ENCODE measurements at places on chromosomes 4 and X.

DNA sequence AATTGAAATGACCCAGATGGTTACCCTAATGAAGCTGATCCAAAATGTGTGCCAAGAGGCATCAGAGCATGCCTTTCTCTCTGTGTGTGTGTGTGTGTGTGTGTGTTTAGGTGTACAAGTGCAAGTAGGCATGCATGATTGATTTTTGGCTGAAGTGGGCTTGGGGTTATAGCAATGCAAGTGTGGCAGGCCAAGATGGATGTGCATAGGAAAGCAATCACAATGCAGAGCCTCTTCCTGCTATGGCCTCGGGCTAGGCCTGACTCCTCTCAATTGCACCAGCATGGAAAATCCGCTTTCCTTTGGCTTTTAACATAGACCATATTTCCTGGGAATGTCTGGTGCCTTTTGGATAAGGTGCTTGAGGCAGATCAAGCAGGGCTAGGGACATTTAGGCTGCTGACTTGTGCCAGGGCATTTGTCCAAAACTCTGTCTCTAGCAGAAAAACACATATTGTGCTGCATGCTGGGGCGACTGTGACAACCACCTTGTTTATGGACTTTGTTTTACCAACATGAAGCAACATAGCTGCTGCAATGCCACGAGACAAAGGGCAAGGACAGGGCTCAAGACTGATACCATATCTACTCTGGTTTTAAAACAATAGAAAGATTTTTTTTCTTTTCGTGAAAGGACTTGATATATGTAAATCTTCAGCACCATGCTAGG lies 395.7 kb downstream of the RAPGEF2 start:
- peak; percentile 62 for DNase-seq

- no peak for DNase-seq
Observed at GRCh38 chr4:2689114-2689513, 67.0 kb downstream of the TNIP2 start.

- no peak for DNase-seq
Observed at GRCh38 chrX:130778773-130779172, 124.2 kb downstream of the ENOX2 start.

DNA sequence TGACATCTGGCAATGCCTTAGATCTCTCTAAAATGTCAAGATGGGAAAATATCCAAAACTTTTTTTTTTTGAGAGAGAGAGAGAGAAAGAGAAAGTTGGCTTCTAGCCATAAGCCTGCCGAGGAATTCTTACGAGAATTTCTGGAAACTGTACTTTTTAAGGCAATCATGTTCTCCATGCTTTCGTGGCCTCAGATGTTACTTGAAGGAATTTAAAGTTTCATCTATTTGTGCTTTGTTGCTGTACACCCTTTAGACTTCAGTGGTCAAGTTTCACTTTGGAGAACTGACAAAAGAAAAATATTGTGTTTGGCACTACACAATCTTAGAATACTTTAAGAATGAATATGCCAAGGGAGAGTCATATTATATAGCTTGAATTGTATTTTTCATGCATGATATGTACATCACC lies 53.9 kb downstream of the FAT4 start:
- no peak for DNase-seq

DNA sequence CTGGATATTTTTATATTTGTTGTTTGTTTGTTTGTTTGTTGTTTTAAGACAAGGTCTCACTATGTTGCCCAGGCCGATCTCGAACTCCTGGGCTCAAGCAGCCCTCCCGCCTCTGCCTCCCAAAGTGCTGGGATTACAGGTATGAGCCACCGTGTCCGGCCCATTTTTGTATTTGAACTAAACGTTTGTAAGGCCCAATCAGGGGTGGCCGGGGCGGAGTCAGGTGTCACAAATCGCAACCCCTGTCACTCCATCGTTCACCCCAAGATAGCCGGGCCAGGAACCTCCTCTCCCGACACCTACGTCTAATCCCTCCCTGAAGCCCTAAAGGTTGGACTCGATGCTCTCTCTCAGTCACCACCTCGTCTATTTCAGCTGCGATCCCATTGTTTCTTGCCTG lies 722 bp upstream of the EFHC2 start:
- no peak for DNase-seq

DNA sequence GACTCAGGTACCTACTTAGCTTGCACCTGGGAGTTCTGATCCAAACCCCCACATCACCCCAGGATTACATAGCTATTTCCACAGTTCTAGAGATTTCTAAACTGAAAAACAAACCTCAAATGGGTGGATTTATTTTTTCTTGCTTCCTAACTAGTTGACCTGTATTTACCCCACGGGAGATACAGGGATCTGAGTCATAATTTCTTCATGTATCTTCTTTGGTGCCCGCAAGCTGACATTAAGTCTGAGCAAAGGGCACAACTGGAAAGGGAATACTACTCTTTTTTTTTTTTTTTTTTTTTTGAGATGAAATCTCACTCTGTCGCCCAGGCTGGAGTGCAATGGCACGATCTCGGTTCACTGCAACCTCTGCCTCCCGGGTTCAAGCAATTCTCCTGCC lies 10.0 kb upstream of the ELOVL6 start:
- DNase-seq = no peak

- peak; percentile 20 for DNase-seq
Observed at GRCh38 chr4:176238157-176238610, 30.8 kb downstream of the ASB5 start.

DNA sequence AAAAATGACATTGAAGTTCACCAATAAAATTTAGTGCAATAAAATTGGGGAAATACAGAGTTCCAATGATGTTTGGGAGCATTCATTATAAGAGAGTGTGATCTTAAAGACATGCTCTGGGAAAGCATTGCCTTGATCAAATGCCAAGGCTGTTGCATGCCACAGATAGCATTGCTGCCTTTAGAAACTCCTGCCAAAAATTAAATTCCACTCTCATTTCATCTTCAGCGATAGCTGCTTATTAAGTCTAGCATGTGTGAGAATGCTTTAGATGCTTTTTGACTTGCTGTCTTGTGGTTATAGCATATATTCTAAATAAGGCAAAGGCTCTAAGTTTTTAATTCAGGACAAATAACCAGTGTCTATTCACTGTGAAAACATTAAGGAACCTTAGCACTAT lies 49.3 kb downstream of the NPNT start:
- no peak for DNase-seq

GRCh38 chrX:9117851-9118250 lies 83.9 kb upstream of the FAM9B start:
- DNase-seq = no peak

GRCh38 chrX:15464704-15465103 lies 28.4 kb downstream of the PIR start:
- DNase-seq = no peak

- DNase-seq = no peak
Observed at GRCh38 chrX:85573801-85574200, 194.3 kb upstream of the POF1B start.

DNA sequence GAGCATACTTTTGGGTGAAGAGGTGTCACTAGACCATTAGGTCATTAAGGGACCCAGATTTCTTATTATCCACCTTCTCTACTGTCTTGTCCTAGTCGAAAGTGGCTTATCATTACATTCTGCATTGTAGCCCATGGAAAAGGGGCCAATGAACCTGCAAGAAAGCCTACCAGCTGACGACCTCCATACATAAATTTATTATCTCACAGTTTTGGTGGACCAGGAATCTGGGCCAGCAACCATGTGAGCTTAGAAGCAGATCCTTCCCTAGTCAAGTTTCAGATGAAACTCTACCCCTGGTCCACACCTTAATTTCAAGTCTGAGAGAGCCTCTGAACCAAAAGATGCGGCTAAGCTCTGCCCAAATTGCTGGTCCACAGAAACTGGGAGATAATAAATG lies 37.6 kb downstream of the RPS6KA3 start:
- DNase-seq = no peak

DNA sequence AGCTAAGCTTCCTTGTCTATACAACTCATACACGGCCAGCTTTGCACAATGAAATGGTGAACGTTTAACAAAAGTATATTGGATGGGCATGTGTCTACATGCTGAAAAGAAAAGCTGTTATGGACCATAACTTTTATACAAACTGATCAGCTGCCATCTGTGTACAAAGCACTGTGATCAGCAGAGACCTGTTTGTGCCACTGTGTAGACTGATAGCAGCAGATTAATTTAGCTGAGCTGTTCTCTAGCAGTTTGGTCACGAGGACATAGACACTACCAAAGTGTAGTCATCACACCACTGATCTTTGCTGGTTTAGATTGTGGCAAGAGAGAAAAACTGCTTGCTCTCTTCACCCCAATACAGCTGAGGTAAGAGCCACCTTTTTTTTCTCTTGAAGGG lies 124.5 kb downstream of the RAPGEF2 start:
- DNase-seq = no peak

DNA sequence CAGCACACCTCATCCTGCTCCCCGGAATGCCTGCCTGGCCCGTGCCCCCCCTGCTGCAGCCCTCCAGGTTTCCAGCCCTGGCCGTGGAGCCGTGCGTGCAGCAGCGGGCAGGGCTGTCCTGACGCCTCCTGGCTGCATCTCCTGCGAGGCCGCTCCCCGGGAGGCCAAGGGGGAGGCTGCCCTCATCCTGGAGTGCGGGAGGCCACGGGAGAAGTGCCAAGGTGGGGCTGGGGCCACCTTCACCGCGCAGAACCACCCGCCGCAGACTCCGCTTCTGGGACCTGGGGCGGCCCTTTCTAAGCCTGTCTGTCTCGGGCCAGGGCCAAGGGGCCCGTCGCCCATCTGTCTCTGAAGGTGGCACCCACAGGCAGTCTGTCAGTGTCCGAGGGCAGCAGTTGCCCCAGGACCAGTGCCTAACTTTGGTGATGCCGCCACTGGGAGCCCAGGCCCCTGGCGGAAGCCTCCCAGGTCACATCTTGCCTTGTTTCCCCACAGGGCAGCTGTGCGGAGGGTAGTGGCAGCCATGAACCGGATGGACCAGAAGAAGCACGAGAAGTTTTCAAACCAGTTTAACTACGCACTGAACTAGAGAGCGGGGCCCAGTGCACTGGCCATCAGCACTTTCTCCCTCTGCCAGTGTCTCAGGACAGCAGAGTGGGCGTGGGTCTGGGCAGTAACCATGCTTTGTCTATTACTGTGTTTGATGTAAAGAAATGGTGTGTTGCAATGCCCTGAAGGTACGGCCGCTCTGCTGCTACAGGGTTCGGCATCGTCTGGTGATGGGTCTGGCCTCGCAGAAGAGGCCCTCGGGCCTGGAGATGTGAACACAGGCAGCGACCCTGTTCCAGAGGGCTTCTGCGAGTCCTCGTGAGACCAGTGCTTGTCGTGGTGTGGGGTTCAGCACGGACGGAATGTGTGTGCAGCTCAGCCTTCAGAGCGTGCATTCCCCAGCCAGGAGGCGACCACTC lies 20.6 kb downstream of the NKX1-1 start:
- no peak for DNase-seq
